Amniotic epithelial cell (primary cell): ENCODE measurements at places on chromosomes 1 and 21.
A peak's percentile ranks its signal among the peaks of the same experiment; 100 is the strongest.

DNA sequence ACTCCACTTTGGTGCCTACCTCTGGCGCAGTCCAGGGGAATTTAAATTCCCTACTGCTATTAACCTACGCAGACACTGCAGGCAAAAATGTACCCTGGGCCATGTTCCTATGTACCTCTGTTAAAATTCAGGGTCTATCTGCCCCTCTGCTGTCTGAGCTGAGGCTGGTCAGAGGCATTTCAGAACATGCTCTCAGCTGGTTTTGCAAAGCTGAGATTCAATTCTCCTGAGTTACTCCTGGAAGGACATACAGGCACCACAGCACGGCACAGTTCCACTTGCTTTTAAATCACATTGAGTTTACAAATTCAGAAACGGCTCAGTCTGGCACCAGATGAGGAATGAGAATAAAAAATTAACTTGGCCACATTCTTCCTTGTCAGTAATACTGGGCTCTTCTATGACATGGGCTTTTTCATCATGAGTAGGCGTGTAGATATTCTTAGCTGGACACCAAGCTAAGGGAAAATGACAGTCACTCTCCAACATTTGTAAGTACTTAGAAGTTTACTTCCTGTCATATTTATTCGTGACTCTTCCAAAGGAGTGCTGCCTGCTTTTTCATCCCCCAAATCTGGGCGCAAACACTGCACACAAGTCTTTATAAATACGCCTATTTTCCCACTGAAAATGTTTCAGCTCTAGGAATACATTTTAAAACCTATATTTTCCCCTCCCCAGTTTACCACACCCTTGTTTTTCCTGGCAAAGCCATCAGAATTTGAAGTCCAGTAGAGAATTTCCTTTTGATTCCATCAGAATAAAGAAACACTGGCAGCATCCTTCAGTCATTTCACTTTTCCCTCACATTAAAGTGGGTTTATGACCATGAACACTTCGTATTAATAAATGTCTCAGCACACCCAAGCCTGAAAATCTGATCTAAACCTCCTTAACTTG is 1.9 kb downstream of the C1orf198 start:
- no peak for DNase-seq

DNA sequence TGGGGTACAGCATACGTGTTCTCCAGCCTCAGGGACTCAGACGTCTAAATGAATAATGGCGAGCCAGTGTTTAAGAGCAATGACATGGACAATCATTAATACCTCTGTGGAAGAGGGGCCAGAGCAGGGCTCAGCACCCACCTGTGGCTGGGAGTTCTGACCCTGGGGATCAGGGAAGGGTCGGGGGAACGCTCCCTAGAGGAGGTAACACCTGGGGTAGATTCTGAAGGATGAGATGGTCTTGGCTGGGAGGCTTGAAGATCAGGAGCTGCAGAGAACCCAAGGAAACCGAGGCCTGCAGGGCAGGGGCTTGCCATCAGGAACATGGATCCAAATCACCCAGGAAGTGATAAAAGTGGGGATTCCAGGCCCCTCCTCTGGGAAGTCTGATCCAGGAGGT is 138.2 kb upstream of the RUNX3 start:
- no peak for DNase-seq

GRCh38 chr1:64917328-64917861 is 49.0 kb downstream of the JAK1 start:
- DNase-seq: peak; percentile 94

- DNase-seq: no peak
These were observed 44.0 kb upstream of the NTPCR start for GRCh38 chr1:232906441-232906840.

DNA sequence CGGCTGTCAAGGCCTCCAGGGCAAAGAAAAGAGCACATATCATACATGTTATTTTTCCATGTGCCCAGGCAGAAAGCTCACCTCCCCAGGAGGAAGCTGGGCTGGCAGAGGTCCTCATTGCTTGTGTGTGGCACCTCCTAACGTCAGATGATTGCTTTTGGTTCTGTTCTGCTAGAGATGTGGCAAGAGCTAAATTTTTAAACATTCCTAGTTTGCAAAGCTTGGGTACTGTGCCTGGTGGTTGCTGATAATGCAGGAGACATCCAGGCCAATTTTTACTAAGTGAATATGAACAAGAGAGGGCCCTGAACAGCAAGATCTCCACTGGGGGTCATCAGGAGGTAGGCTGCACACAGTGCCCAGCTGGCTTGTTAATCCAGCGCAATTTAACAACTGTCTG is 93.9 kb downstream of the TBX19 start:
- no peak for DNase-seq
